ENCODE measurements at places on chromosomes 16 and 17. TPM values are rescaled to one million over a fixed set of nuclear protein-coding genes. Genes with fewer than 3 reads are reported as not detected.

BOLA2B gene
- 410 TPM for total RNA-seq

FBXW10 gene
- not detected for total RNA-seq

FOXF1 gene
- not detected for total RNA-seq

KRTAP9-1 gene
- total RNA-seq: not detected

TAT gene
- total RNA-seq: not detected

YBX2 gene
- total RNA-seq: not detected

NPLOC4 gene
- 161 TPM for total RNA-seq

KRT20 gene
- not detected for total RNA-seq

LRRC37A gene
- 1.9 TPM for total RNA-seq

CD7 gene
- 73.6 TPM for total RNA-seq

SCGB1C2 gene
- total RNA-seq: not detected

All from natural killer cell treated with Interleukin-12 subunit alpha and Interleukin-12 subunit beta and Interleukin-15 and Interleukin-18, amount 100 ng/mL, for 72 hours (primary cell).